ENCODE measurements at places on chromosomes 7 and 10.

DNA sequence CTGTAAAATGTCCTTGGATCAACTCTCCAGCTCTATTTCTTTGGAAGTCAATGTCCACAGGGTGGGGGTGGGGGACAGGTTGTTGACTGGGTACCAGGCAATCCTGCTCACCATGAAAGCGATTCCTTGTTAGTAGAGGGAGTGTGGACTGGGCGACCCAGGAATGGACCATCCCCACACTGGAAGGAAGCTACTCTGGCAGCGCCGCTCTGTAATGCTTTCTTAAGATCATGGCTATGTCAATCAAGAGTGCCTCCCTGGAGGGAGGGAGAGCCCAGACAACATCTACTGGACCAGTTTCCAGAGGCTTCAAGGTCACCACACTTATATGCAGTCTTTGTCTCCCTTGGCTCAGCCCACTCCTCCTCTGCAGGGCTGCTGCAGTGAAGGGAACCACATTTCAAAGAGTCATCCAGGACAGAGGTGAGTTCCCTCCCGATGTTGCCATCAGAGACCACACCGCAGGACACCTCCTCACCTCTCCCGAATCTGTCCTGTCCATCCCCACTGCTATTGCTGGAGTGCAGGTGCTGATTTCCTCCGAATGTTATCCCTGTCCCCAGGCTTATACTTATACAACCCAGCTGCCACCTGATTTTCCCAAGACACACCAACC lies 6.9 kb downstream of the GIMAP5 start:
- no peak for DNase-seq

GRCh38 chr7:134755422-134756022 lies 23.9 kb upstream of the CALD1 start:
- no peak for DNase-seq

DNA sequence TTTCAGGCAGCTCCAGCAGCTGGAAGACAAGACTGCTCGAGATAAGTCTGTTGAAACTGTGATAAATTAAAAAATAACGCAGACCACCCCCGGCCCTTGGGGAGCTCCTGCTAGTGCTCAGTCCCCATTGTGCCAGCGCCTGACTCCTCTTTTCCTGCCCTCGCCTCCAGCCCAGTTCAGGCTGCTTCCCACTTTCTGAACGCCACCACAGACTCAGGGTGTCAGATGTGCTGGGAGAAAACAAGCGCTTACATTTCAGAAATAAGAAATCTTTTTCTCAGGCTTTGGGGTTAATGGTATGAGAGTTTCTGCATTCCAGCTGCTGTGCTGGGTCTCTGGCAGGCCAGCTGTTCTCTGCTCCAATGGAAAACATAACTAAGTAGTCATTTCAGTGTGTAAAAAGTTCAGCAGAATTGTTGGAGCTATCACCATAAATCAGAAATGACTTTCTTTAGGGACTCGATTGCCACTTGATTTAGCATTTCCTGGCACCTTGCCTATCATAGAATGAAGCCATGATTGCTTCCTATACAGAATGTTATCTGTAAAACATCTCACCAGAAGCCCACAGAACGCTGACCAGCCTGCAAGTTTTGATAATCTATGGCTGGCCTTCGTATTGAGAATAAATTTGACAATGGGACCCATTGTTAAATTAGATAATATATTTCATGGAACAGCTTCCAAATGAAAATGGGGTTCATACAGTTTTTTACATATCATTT lies 257.0 kb upstream of the ZNF32 start:
- DNase-seq, result no peak

- DNase-seq, result no peak
These were observed 17.1 kb upstream of the DDX21 start for GRCh38 chr10:68938884-68939283.

- DNase-seq, result no peak
These were observed 211.3 kb downstream of the BICC1 start for GRCh38 chr10:58723966-58724365.

DNA sequence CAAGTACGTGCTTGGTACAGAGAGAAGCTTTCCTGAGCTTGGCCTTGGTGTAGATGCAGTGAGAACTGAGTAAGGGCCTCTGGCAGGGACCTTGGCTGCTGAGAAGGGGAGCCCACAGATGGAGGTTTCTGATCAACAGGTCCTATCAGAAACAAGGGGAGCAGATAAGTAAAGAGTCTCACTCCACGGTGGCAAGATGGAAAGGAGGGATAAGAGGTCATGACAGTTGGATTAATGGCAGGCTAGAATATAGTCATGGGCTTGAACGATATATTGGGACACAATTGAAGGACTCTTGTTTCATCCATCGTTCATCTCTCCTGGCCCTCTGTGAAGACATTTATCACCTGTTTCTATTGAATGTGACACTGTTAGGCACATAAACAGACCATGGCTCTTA lies 41.5 kb downstream of the MET start:
- DNase-seq, result no peak

GRCh38 chr10:22429981-22430421 lies 84.7 kb downstream of the SPAG6 start:
- no peak for DNase-seq
